ENCODE measurements at places on chromosomes 12 and 14.

GRCh38 chr14:34966413-34966812 is 16.4 kb upstream of the SRP54 start:
- H3K4me3 ChIP-seq, result no peak overlapping the region
- no peak for DNase-seq
- peaks cover 16% of the 10 kb centered on the region for H3K36me3 ChIP-seq
- H3K27me3 ChIP-seq, result no peaks in the 10 kb centered on the region
- H3K27ac ChIP-seq, result peak overlapping the region; percentile 26

- H3K4me3 ChIP-seq, result peak overlapping the region; percentile 84
- peaks cover 16% of the 10 kb centered on the region for H3K4me1 ChIP-seq
Measured at GRCh38 chr14:70808416-70809224, 693 bp downstream of the MAP3K9 start.

GRCh38 chr12:124002021-124002644 is 29.1 kb downstream of the ZNF664 start:
- H3K4me3 ChIP-seq, result no peak overlapping the region
- no peaks in the 10 kb centered on the region for H3K27me3 ChIP-seq
- H3K27ac ChIP-seq, result no peak overlapping the region
- no peak for DNase-seq
- peaks cover 12% of the 10 kb centered on the region for H3K36me3 ChIP-seq

- H3K4me1 ChIP-seq, result no peaks in the 10 kb centered on the region
- no peaks in the 10 kb centered on the region for H3K27me3 ChIP-seq
Measured at GRCh38 chr14:43408472-43408871, 1098.6 kb downstream of the FSCB start.

DNA sequence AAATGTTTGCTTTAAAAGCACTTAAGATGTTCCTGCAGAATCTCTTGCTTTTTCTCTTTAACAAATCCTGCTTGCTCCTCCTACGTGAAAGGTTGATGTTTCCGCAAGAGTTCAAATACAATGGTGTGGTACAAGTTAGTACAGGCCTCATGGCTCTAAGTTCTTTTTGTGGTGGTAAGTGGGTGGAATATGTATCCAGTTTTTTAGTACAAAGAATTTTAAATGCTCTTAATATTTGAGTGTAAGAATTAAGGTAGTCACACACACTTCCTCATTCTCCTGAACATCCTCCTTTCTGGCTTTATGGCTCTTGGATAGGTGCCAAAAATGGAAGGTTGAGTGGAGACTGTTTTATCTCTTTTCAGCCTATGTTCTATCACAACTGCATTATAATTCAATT is 1.8 kb downstream of the OTOGL start:
- no peak overlapping the region for H3K27ac ChIP-seq
- no peaks in the 10 kb centered on the region for H3K4me1 ChIP-seq
- H3K4me3 ChIP-seq, result no peak overlapping the region
- H3K27me3 ChIP-seq, result no peaks in the 10 kb centered on the region

DNA sequence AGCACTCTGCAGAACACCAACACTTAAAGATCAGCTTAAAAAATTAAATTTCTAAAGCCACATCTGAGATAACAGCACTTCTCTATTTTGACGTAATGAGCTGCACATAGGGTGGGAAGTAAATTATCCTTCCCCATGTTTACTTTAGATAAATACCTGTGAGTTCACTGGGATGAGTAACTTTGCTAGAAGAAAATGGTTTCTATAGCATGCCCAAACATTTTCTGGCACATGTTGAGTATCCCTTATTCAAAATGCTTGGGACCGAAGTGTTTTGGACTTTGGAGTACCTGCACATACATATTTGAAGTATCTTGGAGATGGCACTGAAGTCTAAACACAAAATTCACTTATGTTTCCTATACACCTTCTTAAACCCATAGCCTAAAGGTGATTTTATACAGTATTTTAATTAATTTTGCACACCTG is 6.6 kb downstream of the SLC38A2 start:
- H3K27me3 ChIP-seq, result no peaks in the 10 kb centered on the region
- DNase-seq, result no peak
- H3K4me1 ChIP-seq, result peaks cover 70% of the 10 kb centered on the region
- no peak overlapping the region for H3K4me3 ChIP-seq

DNA sequence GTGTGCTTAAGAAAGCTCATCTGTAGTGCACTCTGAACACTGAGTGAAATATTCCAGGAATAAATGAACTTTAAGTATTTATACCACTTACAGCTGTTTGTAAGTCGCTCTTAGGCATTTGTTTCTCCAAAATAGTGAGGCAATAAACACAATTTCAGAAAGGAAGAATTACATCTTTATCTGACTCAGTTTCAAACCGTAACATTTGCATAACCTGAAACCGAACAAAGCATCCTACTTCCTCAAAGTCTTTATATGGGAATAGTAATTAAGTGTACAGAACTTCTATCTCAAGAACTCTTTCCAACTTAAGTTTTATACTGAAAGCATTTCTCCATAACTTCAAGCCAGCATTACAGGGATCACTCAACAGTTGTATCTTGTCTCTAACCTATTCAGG is 58.4 kb downstream of the SOX5 start:
- no peaks in the 10 kb centered on the region for H3K27me3 ChIP-seq
- no peak overlapping the region for H3K27ac ChIP-seq
- H3K36me3 ChIP-seq, result no peaks in the 10 kb centered on the region

DNA sequence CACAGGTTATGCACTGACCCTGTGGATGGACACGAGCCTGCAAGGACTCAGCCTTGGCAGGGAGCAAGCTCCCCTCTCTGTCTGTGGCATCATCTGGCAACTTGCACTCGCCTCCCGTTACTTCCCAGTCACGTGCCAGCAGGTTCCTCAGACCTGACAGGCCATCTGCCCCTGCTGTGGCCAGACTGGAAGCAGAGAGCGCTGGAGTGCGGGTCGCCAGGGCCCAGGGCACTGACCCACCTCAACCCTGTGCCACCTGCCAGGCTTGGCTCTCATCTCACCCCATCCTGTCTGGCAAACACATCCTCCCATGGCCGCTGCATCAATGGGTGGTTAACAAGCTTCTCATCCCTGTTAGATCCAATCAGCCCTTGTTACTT is 28.4 kb downstream of the SLC6A12 start:
- H3K4me3 ChIP-seq, result no peak overlapping the region
- H3K27me3 ChIP-seq, result peaks cover 34% of the 10 kb centered on the region
- no peak for DNase-seq

DNA sequence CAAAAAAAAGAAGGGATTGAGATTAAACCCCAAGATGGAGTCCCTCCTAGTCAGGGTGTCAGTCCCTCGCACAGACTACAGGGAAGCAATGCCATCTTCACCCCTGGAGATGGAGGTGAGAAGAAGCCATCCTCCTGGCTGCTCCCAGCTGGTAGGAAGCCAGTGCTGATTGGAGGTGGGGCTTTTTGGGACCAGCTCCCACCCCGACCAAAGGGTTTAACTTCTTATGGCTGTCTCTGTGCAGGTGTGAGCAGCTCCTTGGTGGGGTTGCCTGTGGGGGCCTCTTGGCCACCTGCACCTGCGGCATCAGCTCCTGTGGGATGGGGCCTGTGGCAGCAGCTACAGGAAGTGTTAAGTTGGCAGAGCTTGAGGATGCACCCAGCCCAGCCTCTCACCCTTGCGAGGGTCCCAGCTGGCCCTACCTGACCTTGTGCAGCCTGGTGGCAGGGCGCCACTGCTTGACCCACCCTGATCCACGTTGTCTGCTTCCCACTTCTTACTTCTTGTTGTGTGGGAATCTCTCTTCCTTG is 3.8 kb upstream of the KRT86 start:
- no peak overlapping the region for H3K27ac ChIP-seq
- no peak overlapping the region for H3K4me3 ChIP-seq
- no peaks in the 10 kb centered on the region for H3K36me3 ChIP-seq
- no peaks in the 10 kb centered on the region for H3K4me1 ChIP-seq
- no peak for DNase-seq
- H3K27me3 ChIP-seq, result peaks cover 28% of the 10 kb centered on the region

GRCh38 chr12:121017966-121018491 is 1.7 kb upstream of the C12orf43 start:
- H3K4me3 ChIP-seq, result no peak overlapping the region
- no peak overlapping the region for H3K27ac ChIP-seq
- H3K27me3 ChIP-seq, result no peaks in the 10 kb centered on the region
- peaks cover 3% of the 10 kb centered on the region for H3K36me3 ChIP-seq

GRCh38 chr12:53217931-53218307 is 10.9 kb upstream of the ITGB7 start:
- peak overlapping the region; percentile 96 for H3K27ac ChIP-seq
- no peaks in the 10 kb centered on the region for H3K27me3 ChIP-seq
- no peak for DNase-seq
- peaks cover 69% of the 10 kb centered on the region for H3K4me1 ChIP-seq
- peak overlapping the region; percentile 88 for H3K4me3 ChIP-seq

GRCh38 chr14:104964546-104964945 is 13.6 kb downstream of the AHNAK2 start:
- no peaks in the 10 kb centered on the region for H3K36me3 ChIP-seq
- H3K27me3 ChIP-seq, result peaks cover 20% of the 10 kb centered on the region
- no peak overlapping the region for H3K4me3 ChIP-seq
- H3K27ac ChIP-seq, result no peak overlapping the region

GRCh38 chr14:65062096-65063075 is 39.9 kb downstream of the MAX start:
- no peak overlapping the region for H3K4me3 ChIP-seq
- H3K4me1 ChIP-seq, result peaks cover 2% of the 10 kb centered on the region
- H3K27ac ChIP-seq, result no peak overlapping the region
- no peaks in the 10 kb centered on the region for H3K27me3 ChIP-seq

- peak; percentile 27 for DNase-seq
- H3K4me1 ChIP-seq, result no peaks in the 10 kb centered on the region
- H3K36me3 ChIP-seq, result peaks cover 2% of the 10 kb centered on the region
Measured at GRCh38 chr12:113591480-113591974, 119.9 kb upstream of the LHX5 start.

DNA sequence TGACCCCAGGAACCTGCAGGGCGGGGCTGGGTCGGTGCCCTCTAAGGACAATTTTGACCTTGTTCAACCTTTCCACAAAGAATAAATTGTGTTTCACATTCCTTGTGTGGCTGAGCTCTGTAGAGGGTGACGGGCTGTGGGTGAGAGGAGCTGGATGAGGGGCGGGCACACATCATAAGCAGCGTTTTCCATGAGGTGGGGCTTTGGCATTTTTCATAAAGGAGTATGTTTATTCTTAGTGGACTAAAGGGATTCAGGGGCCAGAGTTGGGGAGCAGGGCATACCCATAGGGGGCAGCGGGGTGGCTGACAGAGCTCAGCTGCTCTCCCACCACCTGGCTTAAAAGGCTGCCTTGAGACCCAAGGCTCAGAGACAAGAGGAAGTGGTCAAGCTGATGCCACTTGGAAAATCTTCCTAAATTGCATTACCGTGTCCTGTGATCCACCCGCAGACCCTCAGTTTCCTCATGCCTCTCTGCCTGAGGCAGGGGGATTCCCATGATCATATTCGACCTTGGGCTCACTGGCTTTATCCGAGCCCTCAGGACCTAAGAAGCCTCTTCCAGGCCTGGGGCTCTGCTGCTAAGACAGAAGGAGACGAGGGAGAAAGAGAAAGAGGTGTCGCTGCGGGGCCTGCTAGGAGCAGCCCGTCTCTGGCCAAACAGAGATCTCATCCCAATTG is 11.4 kb downstream of the MMP14 start:
- no peak overlapping the region for H3K4me3 ChIP-seq
- H3K27me3 ChIP-seq, result peaks cover 23% of the 10 kb centered on the region
- no peak overlapping the region for H3K27ac ChIP-seq
- no peaks in the 10 kb centered on the region for H3K36me3 ChIP-seq
- H3K4me1 ChIP-seq, result peaks cover 2% of the 10 kb centered on the region
- DNase-seq, result no peak

- H3K4me3 ChIP-seq, result no peak overlapping the region
- H3K27ac ChIP-seq, result no peak overlapping the region
- H3K36me3 ChIP-seq, result no peaks in the 10 kb centered on the region
- DNase-seq, result no peak
Measured at GRCh38 chr12:98418357-98419075, 96.9 kb upstream of the TMPO start.

DNA sequence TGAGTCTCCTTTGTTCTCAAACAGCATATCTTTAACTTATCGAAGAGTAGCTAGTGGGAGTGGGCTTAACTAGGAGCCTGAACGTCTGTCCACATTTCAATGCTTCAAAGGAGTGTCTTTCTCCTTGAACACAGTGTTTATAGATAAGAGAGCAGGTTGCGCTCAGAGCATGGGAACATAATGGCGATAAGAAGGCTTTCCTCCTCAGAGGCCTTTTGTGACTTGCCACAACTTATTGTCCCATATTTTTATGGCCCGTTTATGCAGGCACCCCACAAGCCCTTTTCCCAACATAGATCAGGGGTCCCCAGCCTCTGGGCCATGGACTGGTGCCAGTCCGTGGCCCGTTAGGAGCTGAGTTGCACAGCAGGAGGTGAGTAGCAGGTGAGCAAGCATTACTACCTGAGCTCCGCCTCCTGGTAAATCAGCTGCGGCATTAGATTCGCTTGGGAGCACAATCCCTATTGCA is 2.6 kb upstream of the DDX47 start:
- peaks cover 21% of the 10 kb centered on the region for H3K36me3 ChIP-seq
- no peaks in the 10 kb centered on the region for H3K27me3 ChIP-seq
- peaks cover 49% of the 10 kb centered on the region for H3K4me1 ChIP-seq
- no peak overlapping the region for H3K4me3 ChIP-seq
- DNase-seq, result no peak

All from activated naive CD8-positive, alpha-beta T cell treated with anti-CD3 and anti-CD28 coated beads for 36 hours (primary cell).